ENCODE measurements at places on chromosomes 4 and X.
A peak's percentile ranks its signal among the peaks of the same experiment; 100 is the strongest.

DNA sequence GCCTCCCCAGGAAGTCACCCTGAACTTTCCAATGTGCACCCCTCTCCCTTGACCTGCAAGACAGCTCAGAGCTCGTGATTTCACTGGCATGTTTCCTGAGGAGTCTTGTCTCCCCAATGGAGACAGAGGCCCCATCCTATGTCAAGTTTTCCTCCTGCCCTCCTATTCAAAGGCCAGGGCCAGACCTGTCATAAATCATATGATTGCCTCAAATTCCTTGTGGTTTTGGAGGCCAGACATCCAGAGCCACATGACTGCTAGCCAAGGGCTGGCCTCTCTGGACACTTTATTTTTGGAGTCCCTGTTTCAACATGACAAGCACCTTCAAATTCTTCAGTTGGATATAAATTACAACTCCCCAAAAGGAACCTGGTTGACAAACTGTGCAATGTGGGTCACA is 76.0 kb upstream of the TFDP3 start:
- DNase-seq: no peak

GRCh38 chr4:48110452-48110978 is 23.5 kb downstream of the TXK start:
- DNase-seq: no peak

GRCh38 chrX:154541896-154542722 is 4.5 kb downstream of the G6PD start:
- DNase-seq: no peak

GRCh38 chr4:86898562-86898961 is 6.3 kb upstream of the C4orf36 start:
- no peak for DNase-seq

DNA sequence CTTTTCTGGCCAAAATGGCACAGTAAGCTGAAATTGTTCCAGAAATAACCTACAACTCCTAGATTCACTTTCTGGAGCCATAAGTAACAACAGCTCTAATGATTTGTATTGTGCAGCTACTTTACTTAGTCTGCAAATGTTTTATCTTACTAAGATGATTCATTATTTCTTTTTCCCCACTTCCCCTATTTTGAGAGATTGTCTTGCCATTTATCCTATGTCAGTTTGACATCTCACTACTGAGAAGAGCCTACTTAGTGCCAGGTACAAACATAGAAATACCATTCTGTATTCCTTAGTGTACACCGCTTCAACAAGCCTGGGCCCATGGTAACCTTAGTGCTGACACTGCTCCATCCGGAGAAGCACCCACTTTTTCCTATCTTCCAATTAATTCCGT is 13.8 kb upstream of the STK26 start:
- DNase-seq: no peak

- no peak for DNase-seq
These were observed 27.7 kb downstream of the PDGFRA start for GRCh38 chr4:54256491-54257486.

DNA sequence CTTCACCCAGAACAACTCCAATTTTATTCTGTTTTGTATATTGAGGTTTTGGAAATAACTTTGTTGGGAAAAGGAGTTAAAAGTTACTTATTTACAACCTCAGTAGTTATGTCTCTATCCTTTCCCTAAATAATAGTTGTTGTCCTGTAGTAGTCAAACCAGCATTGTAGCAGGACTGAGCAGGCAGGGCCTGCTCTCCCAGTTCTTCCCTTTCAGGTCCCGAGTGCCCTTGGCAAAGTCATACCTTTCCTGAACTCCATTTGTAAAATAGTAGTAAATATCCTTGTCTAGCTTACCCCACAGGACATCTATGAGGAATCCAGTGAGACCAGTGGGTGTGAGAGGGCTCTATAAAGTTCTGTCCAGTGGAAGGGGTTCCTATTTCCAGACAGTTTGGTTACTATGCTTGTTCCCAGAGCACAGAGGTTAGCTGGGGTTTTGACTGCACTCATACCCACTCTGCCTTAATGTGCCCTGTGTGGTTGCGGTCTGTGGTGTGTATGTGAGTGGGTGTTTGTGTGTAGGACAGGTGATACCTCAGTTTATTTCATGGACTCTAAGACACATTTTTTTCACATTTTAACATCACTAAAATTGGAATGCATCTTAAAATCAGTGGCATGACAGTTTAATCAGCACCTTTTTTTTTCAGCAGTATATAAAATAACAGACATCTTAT is 136.3 kb downstream of the AMMECR1 start:
- DNase-seq: no peak

GRCh38 chr4:30854531-30854930 is 134.4 kb downstream of the PCDH7 start:
- no peak for DNase-seq

GRCh38 chr4:35942092-35942491 is 302.2 kb downstream of the ARAP2 start:
- no peak for DNase-seq

GRCh38 chr4:143095447-143095846 is 89.3 kb upstream of the USP38 start:
- no peak for DNase-seq

DNA sequence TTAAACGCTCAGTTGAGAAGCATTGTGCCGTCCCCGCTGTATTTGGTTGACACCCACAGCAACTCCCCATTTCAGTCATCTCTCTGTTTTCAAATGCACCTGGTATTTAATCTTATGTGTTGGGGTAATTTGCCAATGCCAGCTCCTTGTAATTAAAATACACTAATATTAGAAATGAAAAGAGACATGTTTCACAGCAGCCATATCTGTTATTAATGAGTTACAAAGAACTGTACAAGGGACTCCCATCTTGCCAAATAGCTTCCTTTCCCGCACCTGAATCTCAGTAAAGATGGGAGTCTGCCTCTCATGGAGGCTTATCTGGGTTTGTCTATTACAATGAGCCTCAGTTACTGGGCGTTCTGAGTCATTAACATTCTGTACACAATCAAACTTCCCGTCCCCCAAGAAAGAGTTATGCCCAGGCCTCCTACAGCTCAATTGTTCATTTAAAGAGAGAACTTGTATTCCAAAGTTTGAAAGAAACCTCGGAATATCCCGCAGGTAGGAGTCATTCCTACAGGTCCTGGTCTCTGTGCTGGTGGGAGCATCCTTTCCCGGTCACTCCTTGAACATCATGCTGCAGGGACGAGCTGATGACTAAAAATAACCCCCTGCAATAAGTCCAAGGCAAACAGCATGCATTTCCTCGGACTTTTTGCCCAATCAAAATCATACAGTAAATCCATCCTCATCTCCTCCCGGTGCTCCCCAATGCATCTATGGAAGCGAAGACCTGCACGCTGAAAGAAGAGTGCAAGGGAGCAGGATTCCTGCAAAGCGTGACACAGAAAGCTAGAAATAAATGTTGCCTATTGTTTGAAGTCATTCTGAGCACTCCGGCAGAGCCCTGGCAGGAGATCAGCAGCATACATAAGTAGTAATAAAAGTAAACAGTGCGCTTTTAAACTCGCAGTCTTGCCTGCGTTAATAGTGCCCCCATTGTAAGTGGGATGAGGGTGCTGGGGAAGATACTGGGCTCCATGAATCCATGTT is 926 bp downstream of the NDP start:
- DNase-seq: no peak

GRCh38 chrX:44935172-44935571 is 62.2 kb downstream of the KDM6A start:
- no peak for DNase-seq

GRCh38 chr4:148834804-148835631 is 392.8 kb upstream of the NR3C2 start:
- DNase-seq: no peak

GRCh38 chr4:152189451-152190179 is 346.3 kb downstream of the FBXW7 start:
- DNase-seq: no peak

DNA sequence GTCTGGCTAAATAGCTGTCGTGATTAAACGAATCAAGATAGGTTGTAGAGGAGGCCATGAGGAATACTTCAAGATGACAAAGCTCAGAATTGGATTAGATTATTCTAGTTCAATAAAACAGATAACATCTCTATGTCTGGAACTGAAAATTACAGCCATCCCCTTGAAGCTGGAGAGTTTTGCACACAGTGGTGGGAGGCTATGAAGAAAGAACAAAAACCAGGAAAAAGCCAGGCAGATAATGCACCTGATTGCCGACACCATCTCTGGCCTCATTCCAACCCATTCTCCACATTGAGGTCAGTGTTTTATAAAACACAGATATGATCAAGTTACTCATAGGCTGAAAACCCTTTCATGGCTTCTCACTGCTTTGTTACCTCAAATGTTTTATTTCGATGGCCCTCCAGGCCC is 188.3 kb downstream of the RASL11B start:
- no peak for DNase-seq

- DNase-seq: peak; percentile 11
These were observed 40.9 kb downstream of the PDS5A start for GRCh38 chr4:39936565-39937418.

GRCh38 chr4:127555106-127555505 is 77.7 kb upstream of the INTU start:
- DNase-seq: no peak

DNA sequence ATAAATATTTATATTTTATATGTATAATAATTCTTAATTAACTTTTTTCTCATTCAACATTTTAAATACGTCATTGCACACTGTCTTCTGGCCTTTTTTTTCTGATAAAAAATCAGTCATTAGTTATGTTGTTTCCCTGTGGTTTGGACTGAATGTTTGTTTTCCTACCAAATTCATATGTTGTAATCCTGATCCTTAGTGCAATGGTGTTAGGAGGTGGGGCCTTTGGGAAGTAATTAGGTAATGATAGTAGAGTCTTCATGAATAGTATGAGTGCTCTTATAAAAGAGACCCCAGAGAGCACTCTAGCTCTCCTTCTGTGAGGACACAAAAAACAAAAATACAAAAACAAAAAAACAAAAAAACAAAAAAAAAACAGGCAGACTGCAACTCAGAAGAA is 117.2 kb downstream of the GASK1B start:
- no peak for DNase-seq

DNA sequence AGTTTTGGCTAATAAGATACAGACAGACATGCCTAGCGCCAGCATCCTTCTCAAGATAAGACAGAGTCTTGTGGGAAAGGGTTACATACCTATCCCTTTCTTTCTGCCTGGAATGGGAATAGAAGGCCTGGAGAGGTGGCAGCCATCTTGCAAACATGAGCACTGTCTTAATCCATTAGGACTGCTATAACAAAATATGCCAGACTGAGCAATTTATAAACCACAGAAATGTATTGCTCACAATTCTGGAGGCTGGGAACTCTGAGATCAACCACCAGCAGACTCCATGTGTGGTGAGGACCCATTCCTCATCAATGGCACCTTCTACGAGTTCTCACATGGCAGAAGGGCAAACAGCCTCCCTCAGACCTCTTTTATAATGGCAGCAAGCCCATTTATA is 26.5 kb upstream of the NEIL3 start:
- no peak for DNase-seq

All from iPS DF 6.9 (cell line).